Tracheal epithelial cell (primary cell): ENCODE measurements at places on chromosomes 3 and 15. TPM values are rescaled to one million over a fixed set of nuclear protein-coding genes. Genes with fewer than 3 reads are reported as not detected.

ALPK3 gene
- total RNA-seq: under 0.01 and 4.1 TPM in 2 replicates

QRICH1 gene
- 55.6 and 88.7 TPM in 2 replicates for total RNA-seq

OSTN gene
- total RNA-seq: not detected in 2 replicates

POLQ gene
- total RNA-seq: 1.4 and 5.5 TPM in 2 replicates

ITIH1 gene
- not detected in 2 replicates for total RNA-seq

ACTC1 gene
- not detected in 2 replicates for total RNA-seq

CPNE9 gene
- total RNA-seq: not detected in 2 replicates

NFKBIZ gene
- total RNA-seq: 49.0 and 120 TPM in 2 replicates

SMAD6 gene
- 0.64 and 0.96 TPM in 2 replicates for total RNA-seq

TMCO5A gene
- not detected in 2 replicates for total RNA-seq

METTL6 gene
- 26.7 and 33.0 TPM in 2 replicates for total RNA-seq

SLC15A2 gene
- 0.96 and 6.2 TPM in 2 replicates for total RNA-seq

TERC gene
- total RNA-seq: 807 and 1,776 TPM in 2 replicates

SMCO1 gene
- total RNA-seq: 0.24 TPM in 1 of 2 replicates, not detected in the other

CMTM8 gene
- total RNA-seq: 1.7 TPM in 2 replicates

PLAAT1 gene
- total RNA-seq: 0.85 and 1.2 TPM in 2 replicates

CKMT1A gene
- total RNA-seq: 17.3 and 47.0 TPM in 2 replicates

HYAL1 gene
- total RNA-seq: 4.8 and 6.6 TPM in 2 replicates

TRIM71 gene
- total RNA-seq: 0.24 TPM in 1 of 2 replicates, not detected in the other

FGF12 gene
- 0.24 TPM in 1 of 2 replicates, not detected in the other for total RNA-seq

ZNF80 gene
- not detected in 2 replicates for total RNA-seq

APOD gene
- total RNA-seq: 3.1 and 10.4 TPM in 2 replicates

MUSTN1 gene
- total RNA-seq: not detected in 2 replicates

CCK gene
- 0.21 and 0.96 TPM in 2 replicates for total RNA-seq

TAGLN3 gene
- total RNA-seq: 1.1 and 3.6 TPM in 2 replicates

SEMA6D gene
- total RNA-seq: 1.7 and 3.8 TPM in 2 replicates

BCHE gene
- 0.72 and 0.85 TPM in 2 replicates for total RNA-seq

FGF7 gene
- under 0.01 TPM in 1 of 2 replicates, not detected in the other for total RNA-seq

MKRN2 gene
- total RNA-seq: 29.6 and 34.2 TPM in 2 replicates

AVEN gene
- total RNA-seq: 29.9 and 38.4 TPM in 2 replicates

RBM15B gene
- 32.4 and 35.4 TPM in 2 replicates for total RNA-seq
